ENCODE measurements at places on chromosomes 7 and 10.

- DNase-seq: no peak
Measured at GRCh38 chr10:125231116-125231812, 70.9 kb upstream of the CTBP2 start.

- no peak for DNase-seq
Measured at GRCh38 chr10:128713471-128713870, 587.2 kb upstream of the MKI67 start.

- DNase-seq: no peak
Measured at GRCh38 chr10:30765022-30765615, 135.6 kb upstream of the LYZL2 start.

DNA sequence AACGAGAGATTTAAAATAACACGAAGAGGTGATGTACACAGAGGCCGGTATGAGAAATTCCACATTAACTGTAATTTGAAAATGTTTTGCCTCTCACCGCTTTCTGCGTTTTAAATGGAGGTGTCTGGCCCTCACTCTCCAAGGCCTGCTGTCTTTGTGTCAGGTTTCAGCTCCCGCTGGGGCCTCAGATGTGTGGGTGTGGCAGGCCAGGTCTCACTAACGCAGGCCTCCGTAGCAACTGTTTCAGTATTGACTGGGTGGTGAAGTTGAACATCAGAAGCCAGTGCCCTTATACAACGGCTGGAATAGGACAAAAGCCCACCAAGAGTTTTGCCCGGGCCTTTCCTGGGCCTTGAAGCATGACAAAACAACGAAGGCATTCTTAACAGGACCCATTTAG, 303.1 kb downstream of the ADARB2 start:
- no peak for DNase-seq

- no peak for DNase-seq
Measured at GRCh38 chr7:49766966-49767365, 6.5 kb upstream of the VWC2 start.

- no peak for DNase-seq
Measured at GRCh38 chr7:76304888-76305375, 2.5 kb downstream of the HSPB1 start.

GRCh38 chr10:3293581-3294431, 121.2 kb upstream of the PITRM1 start:
- no peak for DNase-seq

GRCh38 chr10:14162629-14163344, 167.9 kb downstream of the FRMD4A start:
- DNase-seq: no peak

DNA sequence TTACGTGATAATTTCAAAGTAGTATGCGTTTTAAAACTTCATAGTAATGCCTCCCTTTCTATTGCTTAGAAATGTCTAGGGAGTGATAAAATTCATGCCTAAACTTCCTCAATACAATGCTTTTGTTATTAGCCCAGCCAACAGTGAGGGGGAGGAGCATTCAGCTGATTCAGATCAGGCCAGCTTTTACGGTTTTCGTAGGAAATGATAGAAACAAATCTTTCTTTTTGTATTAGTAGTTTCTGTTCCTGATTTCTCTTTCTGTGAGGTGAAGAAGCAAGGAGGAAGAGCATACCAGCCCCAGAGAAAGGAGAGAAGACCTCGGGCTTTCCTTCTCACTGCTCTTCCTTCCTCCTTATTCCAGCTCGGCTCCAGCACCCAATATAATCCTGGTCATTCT, 35.2 kb upstream of the ITPRID1 start:
- no peak for DNase-seq

DNA sequence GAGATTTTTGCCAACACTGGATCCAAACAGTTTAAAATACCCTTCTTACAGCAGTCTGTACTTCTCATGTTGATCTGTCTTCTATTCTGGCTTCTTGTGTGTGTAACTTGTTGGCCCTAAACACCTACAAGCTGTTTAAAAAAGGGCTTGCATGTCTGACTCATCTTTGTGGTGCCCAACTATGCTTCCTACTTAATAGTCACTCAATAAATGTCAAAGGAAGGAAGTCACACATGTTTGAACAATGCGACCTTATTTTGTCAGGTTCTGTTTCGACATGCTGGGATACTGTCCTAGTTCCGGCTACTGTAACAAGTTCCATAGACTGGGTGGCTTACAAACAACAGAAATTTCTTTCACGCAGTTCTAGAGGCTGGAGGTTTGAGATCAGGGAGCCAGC, 9.4 kb upstream of the GRK5 start:
- DNase-seq: no peak

GRCh38 chr7:77833136-77833535, 34.6 kb downstream of the PHTF2 start:
- DNase-seq: no peak

- DNase-seq: no peak
Measured at GRCh38 chr10:62059217-62059920, 157.9 kb downstream of the ARID5B start.

- no peak for DNase-seq
Measured at GRCh38 chr7:20510573-20510900, 104.9 kb upstream of the ABCB5 start.

- no peak for DNase-seq
Measured at GRCh38 chr10:43774234-43774769, 125.6 kb upstream of the ZNF32 start.

- DNase-seq: no peak
Measured at GRCh38 chr7:37289367-37289766, 159.3 kb downstream of the ELMO1 start.

- DNase-seq: no peak
Measured at GRCh38 chr7:139846297-139846696, 17.2 kb downstream of the TBXAS1 start.

- no peak for DNase-seq
Measured at GRCh38 chr7:4461531-4461930, 220.6 kb upstream of the FOXK1 start.

DNA sequence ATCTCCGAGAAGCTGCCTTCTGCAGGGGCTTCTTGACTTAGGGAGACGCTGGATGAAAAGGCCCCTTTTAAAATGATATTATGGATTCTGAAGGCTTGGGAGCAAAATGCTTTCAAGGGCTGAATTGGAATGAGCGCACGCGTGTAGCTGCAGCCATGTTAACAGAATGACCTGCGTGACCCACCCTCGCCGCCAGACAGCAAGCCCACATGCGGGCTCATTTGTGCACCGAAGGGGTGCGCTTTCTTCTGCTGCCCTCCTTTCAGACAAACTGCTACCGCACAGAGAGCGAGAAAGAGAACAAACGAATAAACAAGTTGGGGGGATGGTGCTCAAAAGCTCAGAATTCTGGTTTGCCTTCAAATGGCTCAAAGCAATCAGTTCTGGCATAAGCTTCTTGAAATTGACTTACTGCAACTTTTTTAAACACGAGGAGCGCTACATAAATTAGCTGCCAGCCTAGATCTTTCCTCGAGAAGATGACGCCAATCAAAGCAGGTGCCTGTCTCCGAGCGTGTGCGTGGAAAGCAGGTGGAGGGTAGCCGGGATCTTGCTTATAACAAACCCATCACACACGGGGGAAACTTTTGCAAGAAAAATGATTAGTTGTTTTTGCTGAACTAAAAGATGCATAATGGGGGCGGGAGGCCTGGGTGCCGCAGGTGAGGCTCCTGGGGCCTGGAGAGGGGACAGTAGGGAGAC, 268.4 kb downstream of the MAD1L1 start:
- no peak for DNase-seq

DNA sequence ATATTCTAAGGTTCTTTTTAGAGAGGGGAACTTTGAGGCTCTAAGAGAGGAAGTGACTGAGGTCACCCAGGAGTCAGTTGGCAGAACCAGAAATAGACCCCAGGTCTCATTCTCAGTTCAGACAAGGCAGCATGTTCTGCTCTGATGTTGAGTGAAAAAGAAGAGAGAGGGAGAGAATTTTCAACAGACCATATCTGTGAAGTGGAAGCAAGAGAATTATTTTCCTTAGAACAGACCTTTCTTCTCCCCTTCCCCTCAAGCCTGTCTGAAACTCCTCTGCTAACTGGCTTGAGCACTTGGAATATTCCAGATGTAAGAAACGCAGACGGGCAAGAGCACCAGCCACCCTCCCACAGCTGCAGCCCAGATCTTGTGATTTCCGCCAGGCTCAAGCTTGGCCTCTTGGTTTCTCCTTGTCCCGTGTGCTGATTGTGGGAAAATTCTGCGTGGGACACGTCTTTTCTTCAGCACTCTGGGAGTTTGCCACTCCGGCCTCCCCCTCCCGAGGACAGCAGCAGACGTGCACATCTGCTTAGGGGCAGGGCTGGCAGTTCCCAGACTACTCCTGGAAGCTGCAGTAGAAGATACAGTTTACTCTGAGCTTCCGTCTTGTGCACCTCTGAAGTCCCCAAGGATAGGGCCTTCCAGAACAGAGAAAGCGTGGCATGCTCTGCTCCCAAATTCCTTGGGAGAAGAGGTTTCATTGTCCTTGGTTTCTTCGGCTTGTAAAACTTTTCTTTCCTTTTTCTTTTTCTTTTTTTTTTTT, 22.7 kb upstream of the IKZF1 start:
- DNase-seq: no peak

- no peak for DNase-seq
Measured at GRCh38 chr7:87702326-87702725, 74.1 kb downstream of the RUNDC3B start.

GRCh38 chr7:78542541-78542940, 744.0 kb downstream of the PHTF2 start:
- DNase-seq: no peak

GRCh38 chr7:53500076-53500475, 464.6 kb downstream of the POM121L12 start:
- no peak for DNase-seq

All from CD4-positive, alpha-beta T cell (primary cell).